ENCODE measurements at places on chromosomes 5 and 9. TPM values are rescaled to one million over a fixed set of nuclear protein-coding genes. Genes with fewer than 3 reads are reported as not detected.

GRCh38 chr5:176542596-176543427 lies 5.6 kb upstream of the RNF44 start:
- H3K27ac ChIP-seq: peak overlapping the region; percentile 15
- H3K4me3 ChIP-seq: peak overlapping the region; percentile 54
- H3K36me3 ChIP-seq: no peaks in the 10 kb centered on the region
- peak; percentile 54 for DNase-seq
- H3K4me1 ChIP-seq: peaks cover 31% of the 10 kb centered on the region

GRCh38 chr5:159695741-159696294 lies 220.5 kb upstream of the ADRA1B start:
- H3K4me3 ChIP-seq: no peak overlapping the region
- H3K27ac ChIP-seq: peak overlapping the region; percentile 3
- no peaks in the 10 kb centered on the region for H3K36me3 ChIP-seq
- peak; percentile 15 for DNase-seq
- H3K27me3 ChIP-seq: no peaks in the 10 kb centered on the region
- no peaks in the 10 kb centered on the region for H3K4me1 ChIP-seq

Gene HAVCR1
- 0.04 TPM for total RNA-seq

Gene CYSRT1
- 0.18 TPM for total RNA-seq

Gene PTPRD
- 67.2 TPM for total RNA-seq

DNA sequence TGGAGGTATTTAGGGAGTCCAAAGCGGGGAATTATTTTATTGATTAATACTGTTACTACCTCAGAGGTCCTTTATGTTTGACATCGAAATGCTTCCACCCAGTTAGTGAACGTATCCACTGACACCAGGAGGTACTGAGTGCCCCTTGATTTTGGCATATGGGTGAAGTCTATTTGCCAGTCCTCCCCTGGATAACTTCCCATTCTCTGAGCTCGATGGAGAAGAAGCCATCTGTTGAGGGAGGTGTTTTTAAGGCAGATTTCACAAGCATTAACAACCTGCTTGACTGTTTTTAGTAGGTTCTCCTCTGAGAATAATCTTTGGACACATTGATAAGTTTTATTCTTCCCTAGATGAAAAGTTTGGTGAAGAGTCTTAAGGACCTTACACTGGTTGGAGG lies 165.3 kb upstream of the NREP start:
- DNase-seq: no peak
- H3K36me3 ChIP-seq: no peaks in the 10 kb centered on the region
- no peaks in the 10 kb centered on the region for H3K4me1 ChIP-seq
- H3K27ac ChIP-seq: no peak overlapping the region
- no peaks in the 10 kb centered on the region for H3K27me3 ChIP-seq
- no peak overlapping the region for H3K4me3 ChIP-seq

Gene C9orf153
- 0.49 TPM for total RNA-seq

DNA sequence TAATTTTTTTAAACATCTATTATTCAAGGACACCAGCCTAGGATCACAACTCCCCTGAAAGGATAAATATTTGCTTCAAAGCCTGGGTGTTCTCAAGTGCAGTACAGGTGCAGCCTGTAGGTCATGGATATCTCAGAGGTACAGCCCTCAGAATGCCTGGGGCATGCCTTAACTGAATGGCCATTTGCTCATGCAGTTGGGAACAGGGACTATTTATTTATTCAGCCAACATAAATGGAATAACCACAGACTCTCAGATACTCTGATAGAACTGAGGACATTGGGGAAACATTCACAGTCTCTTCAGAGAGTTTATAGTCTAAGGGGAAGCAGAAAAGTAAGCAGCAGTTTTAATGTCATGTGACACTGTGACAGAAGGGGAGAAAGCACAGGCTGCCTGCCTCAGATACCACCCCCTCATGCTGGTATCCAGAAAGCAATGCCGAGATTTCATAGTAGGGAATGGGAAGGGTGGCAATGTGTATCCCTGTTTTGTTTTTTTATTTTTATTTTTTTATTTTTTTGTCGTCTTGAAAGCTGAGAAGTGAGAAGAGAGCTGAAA lies 112.6 kb downstream of the MACIR start:
- no peaks in the 10 kb centered on the region for H3K36me3 ChIP-seq
- no peak overlapping the region for H3K27ac ChIP-seq
- peak; percentile 22 for DNase-seq
- no peak overlapping the region for H3K4me3 ChIP-seq
- H3K27me3 ChIP-seq: no peaks in the 10 kb centered on the region
- H3K4me1 ChIP-seq: no peaks in the 10 kb centered on the region

DNA sequence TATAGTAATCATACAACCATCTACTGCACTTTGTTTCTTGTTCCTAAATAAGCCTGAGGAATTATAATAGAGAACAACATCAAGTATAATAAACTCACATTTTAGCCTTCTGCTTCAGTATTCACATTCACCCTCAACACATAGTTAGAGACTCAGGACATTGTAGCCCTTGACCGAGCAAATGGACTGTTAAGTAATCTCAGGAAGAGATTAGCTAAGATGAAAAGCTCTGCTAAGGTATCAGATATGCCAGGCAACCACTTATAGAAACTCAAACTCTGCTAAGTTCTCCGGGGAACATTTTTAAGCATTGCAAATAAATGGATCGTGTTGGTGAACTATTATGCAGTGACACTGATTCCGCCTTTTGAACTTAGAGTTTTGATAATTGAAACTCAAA lies 252.0 kb downstream of the DTWD2 start:
- no peak overlapping the region for H3K4me3 ChIP-seq
- no peak overlapping the region for H3K27ac ChIP-seq
- no peaks in the 10 kb centered on the region for H3K36me3 ChIP-seq
- H3K4me1 ChIP-seq: no peaks in the 10 kb centered on the region
- no peak for DNase-seq

DNA sequence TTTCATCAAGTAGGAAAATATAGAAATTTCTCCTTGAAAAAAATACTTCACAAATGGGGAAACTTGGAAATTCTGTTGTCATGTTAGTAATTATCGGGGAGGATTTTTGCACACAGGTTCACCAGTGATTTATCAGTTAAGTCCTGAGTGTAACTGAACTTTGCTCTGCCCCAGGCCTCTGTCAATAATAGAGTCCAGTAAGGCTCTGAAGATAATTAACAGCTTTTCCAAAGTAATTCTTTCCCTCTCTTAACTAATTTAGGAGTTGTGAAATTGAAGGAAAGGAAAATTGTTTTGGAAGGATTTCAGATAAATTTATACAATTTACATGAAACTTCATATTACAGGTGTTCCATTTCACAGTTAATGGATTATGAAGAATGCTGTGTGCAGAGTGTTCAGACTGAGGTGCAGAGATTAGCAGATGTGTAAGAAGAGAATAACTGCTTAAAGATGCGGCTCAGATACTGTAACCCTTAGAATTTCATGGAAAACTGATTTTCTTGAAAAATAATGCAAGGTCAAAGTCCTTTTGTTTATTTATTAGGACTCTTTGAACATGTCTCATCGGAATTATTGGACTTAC lies 2.9 kb upstream of the AGXT2 start:
- H3K4me1 ChIP-seq: no peaks in the 10 kb centered on the region
- H3K27ac ChIP-seq: no peak overlapping the region
- no peaks in the 10 kb centered on the region for H3K36me3 ChIP-seq
- DNase-seq: no peak
- no peak overlapping the region for H3K4me3 ChIP-seq

DNA sequence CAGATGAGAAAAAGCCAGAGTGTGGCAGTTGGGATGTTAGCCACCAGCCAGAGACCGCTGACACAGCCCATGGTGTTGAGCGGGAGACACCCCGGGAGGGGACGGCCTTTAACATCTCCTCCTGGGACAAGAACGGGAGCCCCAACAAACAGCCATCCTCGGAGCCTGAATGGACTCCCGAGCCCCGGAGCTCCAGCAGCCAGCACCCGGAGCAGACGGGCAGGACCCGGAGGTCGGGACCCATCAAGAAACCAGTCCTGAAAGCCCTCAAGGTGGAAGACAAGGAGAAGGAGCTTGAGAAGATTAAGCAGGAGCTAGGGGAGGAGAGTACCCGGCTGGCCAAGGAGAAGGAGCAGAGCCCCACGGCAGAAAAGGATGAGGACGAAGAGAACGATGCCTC lies 28.0 kb upstream of the POMT1 start:
- no peaks in the 10 kb centered on the region for H3K27me3 ChIP-seq
- no peaks in the 10 kb centered on the region for H3K4me1 ChIP-seq
- H3K27ac ChIP-seq: no peak overlapping the region
- no peak overlapping the region for H3K4me3 ChIP-seq

Gene SH2D3C
- 12.4 TPM for total RNA-seq

Gene FAM13B
- 18.5 TPM for total RNA-seq

GRCh38 chr5:120568711-120569110 lies 104.6 kb downstream of the PRR16 start:
- H3K4me3 ChIP-seq: no peak overlapping the region
- no peaks in the 10 kb centered on the region for H3K4me1 ChIP-seq
- DNase-seq: no peak
- no peaks in the 10 kb centered on the region for H3K27me3 ChIP-seq
- H3K27ac ChIP-seq: no peak overlapping the region

GRCh38 chr5:56279291-56279690 lies 46.2 kb upstream of the ANKRD55 start:
- peak; percentile 44 for DNase-seq
- peak overlapping the region; percentile 6 for H3K27ac ChIP-seq
- H3K4me3 ChIP-seq: no peak overlapping the region
- H3K27me3 ChIP-seq: no peaks in the 10 kb centered on the region
- H3K36me3 ChIP-seq: no peaks in the 10 kb centered on the region
- peaks cover 17% of the 10 kb centered on the region for H3K4me1 ChIP-seq

Gene TCF7
- 0.84 TPM for total RNA-seq

DNA sequence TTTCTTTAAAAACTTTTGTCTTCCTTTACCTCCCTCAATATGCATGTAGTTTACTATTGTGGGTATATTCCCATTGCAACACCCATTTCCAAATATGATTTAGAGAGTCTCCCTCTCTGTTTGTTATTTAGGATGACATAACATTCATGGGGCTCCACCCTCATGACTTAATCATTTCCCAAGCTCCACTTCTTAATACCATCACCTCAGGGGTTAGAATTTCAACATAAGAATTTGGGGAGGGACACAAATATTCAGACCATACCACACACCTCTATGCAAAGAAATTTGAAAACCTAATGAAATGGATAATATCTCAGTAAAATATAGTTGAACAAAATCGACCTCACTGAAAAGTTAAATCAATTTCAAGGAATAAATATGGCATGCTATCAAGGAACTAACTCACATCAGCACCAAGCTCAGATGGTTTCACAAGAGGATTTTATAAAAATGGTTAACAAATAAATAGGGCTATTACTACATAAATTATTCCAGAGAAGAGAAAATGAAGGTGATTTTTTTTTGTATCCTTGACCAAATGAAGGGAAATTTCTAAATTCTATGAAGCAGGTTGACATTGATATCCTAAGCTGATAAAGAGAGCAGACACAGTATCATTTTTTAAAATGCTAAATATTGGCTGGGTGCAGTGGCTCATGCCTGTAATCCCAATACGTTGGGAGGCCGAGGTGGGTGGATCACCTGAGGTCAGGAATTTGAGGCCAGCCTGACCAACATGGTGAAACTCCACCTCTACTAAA lies 20.2 kb upstream of the UBTD2 start:
- no peaks in the 10 kb centered on the region for H3K27me3 ChIP-seq
- no peak overlapping the region for H3K4me3 ChIP-seq
- DNase-seq: peak; percentile 48
- H3K36me3 ChIP-seq: no peaks in the 10 kb centered on the region

Gene CATSPER3
- total RNA-seq: 0.31 TPM

Gene FANCG
- total RNA-seq: 23.1 TPM

DNA sequence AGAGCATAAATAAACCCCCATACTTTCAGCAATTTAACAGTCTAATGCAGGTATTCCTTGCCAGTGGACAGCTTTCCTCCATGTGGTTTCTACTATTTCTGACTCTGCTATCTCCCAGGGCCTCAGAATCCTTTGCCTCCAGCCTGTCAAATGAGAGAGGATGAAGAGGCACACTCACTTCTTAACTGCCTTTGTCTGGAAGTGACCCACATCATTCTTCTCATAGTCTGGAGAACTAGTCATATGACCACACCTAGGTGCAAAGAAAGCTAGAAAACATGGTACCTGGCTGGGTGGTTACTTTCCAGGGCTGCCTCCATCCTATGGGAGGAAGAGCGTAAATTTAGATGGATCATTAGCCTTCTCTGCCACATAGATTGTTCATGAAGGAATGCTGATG lies 22.5 kb downstream of the PALM2AKAP2 start:
- peaks cover 3% of the 10 kb centered on the region for H3K36me3 ChIP-seq
- H3K27me3 ChIP-seq: no peaks in the 10 kb centered on the region
- DNase-seq: no peak

DNA sequence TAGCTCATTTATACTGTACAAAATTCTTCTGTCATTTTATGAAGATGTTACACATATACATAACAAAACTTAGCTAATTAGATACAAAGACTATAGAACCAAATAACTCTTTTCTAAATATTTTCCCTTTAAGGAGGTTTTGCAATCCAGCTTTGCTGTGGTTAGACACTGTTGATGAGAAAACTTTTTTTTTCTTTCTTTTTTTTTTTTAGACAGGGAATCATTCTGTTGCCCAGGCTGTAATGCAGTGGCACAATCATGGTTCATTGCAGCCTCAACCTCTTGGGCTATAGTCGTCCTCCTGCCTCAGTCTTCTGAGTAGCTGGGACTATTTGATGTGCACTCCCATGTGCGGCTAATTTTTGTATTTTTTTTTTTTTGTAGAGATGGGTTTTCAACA lies 38.5 kb upstream of the CDKN2B start:
- no peaks in the 10 kb centered on the region for H3K4me1 ChIP-seq
- no peaks in the 10 kb centered on the region for H3K27me3 ChIP-seq
- no peaks in the 10 kb centered on the region for H3K36me3 ChIP-seq
- no peak overlapping the region for H3K4me3 ChIP-seq
- no peak overlapping the region for H3K27ac ChIP-seq

DNA sequence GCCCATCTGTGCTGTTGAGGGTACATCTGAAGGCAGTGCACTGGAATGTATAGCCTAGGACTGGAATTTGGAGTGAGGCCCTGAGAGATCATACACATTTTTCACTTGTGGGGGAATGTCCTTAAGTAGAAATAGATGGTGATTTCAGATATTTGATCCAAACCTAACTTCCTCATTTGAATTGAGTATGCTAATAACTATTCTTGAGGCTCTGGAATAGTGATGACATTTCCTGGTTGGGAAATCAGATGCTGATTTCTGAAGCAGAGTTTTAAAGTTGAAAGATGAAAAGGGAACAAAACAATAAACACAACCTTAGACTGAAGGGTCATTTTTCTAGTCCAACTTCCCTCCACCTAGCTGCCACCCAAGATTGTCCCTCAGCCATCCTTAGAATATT lies 163.0 kb upstream of the CCDC152 start:
- H3K4me1 ChIP-seq: peaks cover 20% of the 10 kb centered on the region
- no peaks in the 10 kb centered on the region for H3K36me3 ChIP-seq
- H3K4me3 ChIP-seq: no peak overlapping the region
- DNase-seq: no peak

DNA sequence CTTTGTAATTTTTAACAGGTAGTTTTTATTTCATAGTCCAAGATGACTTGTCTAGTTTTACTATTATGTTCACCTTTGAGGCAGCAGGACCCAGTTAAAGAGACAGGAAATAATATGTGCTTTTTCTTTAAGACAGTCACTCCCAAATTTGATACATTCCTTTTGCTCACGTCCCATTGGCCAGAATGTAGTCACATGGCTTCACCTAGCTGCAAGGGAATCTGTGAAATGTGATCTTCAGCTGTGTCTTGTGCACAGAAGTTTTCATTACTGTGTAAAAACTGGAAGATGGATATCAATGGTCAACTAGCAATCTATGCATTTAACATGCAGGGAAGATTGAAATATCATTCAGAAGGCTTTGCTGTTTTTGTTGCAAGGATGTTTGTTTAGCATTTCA lies 41.1 kb downstream of the XRCC4 start:
- H3K27ac ChIP-seq: no peak overlapping the region
- no peak overlapping the region for H3K4me3 ChIP-seq
- DNase-seq: no peak
- H3K4me1 ChIP-seq: no peaks in the 10 kb centered on the region

Gene CTXN3
- total RNA-seq: 2.8 TPM

All from muscle of leg (tissue), 16 donors.